ENCODE measurements at places on chromosomes 5 and 9.

DNA sequence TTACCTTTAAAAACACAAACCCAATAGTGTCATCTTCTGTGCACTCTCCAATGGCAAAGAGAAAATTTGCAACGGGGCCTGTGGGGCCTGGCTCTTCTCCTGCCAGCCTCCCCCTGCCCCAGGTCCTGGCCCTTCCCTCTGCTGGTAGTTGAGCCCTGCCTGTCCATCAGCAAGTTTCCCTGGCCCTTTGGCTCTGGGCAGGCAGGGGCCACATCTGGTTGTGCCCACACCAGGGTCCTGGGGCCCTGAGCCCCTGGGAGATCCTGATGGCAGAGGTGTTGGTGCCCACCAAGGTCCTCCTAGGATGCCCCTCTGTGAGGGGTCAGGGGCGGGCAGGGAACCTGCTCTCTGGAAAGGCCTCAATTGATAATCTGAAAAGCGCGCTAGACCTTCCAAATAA, 157.3 kb downstream of the DAB2IP start:
- no peak for DNase-seq

DNA sequence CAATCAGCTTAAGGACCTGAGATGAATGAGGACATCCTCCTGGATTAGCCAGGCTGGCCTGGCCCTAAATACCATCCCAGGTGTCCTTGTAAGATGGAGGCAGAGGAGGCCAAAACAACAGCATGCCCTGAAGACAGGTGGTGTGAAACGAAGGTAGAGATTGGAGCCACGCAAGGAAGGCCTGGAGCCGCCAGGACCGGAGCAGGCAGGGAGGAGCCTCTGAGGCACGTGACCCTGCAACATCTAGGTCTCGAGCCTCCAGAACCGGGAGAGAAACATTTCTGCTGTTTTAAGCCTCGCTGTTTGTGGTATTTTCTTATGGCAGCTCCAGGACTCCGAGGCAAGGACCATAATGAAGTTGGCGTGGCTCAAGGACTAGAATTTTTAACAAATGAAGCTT, 9.7 kb upstream of the COL5A1 start:
- no peak for DNase-seq

DNA sequence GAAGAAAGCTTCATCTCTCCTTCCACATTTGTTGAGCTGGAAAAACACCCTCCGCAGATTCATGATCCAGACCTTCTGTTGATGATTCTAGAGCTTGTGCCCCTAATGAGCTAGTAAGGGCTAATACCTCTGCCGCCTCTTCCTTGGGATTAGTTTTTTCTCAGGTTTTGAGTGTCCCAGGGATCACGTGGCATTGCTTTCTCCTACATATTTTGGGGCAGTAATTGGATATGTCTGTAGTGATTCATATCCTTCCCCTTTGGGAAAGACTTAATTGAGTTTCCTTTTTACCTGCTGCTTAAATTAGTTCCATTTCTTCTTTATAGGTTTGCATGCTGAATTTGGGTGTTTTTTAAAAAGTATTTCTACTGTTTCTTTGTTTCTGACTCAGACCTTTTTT, 143.9 kb downstream of the GOLPH3 start:
- no peak for DNase-seq

- DNase-seq = no peak
These were observed 21.8 kb upstream of the SARDH start for GRCh38 chr9:133759946-133760345.

DNA sequence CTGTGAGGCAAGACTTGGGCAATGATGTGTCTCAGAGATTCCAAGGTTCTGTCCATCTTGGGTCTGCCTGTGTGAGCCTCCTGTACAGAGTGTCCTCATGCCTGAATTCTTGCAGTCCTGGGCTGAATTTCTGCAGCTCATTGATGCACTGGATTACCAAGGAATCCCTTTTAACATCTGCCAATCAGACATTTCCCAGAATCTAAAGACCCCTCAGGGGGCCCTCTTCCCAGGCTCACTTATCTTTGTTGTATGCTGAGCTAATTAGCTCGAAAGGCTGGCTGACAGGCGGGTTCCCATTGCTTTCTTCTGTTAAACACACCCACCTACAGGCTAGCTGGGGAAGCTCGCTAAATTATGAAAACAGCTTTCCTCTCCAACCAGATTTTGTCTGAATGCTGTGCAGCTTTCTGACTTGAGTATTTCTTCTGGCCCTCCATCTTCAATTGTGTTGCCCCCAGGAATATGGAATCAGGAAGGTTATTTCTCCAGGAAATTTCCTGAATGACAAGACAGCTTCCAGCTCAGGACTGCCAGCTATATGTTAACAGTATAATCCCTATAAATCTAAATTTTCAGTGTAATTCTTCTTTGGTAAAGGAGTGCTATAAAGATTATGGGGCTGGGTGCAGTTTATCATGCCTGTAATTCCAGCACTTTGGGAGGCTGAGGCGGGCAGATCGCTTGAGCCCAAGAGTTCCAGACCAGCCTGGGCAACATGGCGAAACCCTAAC, at the start of gene LIX1:
Gene LIX1 (minus strand): TSS at position 91 of the 734 bp plus-strand sequence. CDS start 35 bp downstream, at position 56.
- DNase-seq = no peak

All from stimulated activated CD4-positive, alpha-beta T cell treated with anti-CD3 and anti-CD28 coated beads, Interleukin-1b, Interleukin-23, amount 100 ng/mL, for 4 hours (primary cell).